ENCODE measurements at places on chromosomes 4 and X. TPM values are rescaled to one million over a fixed set of nuclear protein-coding genes. Genes with fewer than 3 reads are reported as not detected.

Gene PPEF1
- 0.14 TPM for total RNA-seq

Gene BTK
- 0.79 TPM for total RNA-seq

Gene ABRAXAS1
- 13.6 TPM for total RNA-seq

DNA sequence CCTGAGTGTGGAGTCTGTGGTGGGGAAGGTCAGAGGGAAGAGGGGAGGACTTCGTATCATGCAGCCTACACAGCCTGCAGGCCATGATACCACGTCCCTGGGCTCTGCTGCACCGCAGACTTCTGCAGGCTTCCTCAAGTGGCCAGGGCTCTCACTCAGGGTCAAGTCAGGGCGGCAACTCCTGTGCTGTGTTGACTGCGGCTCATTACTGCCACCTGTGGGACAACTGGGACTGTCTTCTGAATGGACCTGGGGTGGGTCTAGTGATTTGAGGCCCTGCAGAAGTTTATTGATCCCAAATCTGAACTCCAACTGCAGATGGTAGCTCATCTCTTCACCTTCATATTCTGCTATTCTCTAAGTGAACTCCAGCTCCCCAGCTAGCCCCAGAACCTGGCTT is 167.1 kb downstream of the NSUN7 start:
- DNase-seq, result no peak

GRCh38 chrX:102652031-102652688 is 877 bp downstream of the GPRASP1 start:
- DNase-seq, result no peak

Gene POLN
- 3.6 TPM for total RNA-seq

- no peak for DNase-seq
These were observed 47.2 kb downstream of the EDNRA start for GRCh38 chr4:147528054-147528453.

DNA sequence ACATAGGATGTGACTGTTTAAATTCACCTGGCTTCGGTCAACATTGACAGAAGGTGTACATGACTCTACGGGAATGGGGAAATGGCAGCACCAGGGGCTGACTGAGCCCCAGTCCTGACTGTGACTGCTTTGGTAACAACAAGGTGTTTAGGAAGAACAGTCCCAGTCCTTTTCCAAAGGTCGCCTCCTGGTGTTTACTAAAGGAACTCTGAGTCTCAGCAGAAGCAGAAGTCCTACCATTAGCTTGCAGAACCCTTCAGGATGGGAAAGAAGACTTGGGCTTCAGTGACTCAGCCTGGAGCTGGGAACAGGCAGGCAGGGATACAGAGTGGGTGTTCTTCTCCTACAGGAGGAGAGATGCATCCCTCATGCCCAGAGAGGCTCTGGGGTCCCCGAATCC is 103.3 kb downstream of the MGST2 start:
- DNase-seq, result no peak

DNA sequence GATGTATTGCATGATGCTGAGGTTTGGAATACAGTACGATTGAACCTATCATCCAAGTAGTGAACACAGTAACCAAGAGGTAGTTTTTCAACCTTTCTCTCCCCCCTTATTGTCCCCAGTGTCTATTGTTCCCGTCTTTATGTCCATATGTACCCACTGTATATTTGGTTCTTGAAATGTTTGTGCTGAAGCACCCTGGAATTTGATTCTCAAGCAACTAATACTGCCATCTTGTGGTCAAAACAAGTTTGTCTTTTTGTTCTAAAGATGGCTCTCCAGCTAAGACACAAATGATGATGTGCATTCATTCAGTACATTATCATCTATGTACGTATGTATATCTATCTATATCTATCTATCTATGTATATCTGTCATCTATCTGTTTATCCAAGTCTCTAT is 33.5 kb upstream of the DCX start:
- peak; percentile 22 for DNase-seq

DNA sequence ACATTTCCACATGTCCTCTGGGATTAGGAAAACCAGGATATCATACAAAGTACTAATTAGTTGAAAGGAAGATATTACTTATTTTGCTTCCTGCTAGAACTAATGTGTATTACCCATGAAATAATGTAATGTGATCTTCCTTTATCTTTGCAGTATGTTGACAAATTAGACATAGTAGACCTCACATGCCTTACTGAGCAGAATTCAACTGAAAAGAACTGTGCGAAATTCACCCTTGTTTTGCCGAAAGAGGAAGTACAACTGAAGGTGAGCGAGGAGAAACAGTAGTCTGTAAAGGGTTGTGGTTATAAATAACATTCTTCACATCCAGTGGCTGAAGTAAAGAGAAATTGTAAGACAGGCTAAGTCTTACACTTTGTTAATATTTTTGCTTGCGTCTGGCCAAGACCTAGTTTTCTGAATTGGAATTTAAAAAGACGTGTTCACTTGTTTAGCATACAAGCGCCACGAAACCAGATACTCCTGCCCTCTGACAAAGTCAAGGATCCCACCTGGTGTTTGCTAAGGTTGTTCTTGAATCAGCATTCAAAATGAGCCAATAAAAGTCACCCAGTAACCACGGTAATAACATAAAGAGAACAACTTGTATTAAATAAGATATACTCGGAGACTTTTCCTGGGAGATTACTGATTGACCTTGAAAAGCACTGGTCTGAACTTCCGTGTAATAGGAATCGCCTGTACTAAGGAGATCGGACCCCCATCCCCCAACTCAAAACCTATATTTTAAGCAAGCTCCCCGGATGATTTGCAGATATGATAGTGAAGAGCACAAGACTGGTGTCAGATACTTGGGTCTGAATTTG is 16.9 kb downstream of the STAP1 start:
- DNase-seq, result no peak

DNA sequence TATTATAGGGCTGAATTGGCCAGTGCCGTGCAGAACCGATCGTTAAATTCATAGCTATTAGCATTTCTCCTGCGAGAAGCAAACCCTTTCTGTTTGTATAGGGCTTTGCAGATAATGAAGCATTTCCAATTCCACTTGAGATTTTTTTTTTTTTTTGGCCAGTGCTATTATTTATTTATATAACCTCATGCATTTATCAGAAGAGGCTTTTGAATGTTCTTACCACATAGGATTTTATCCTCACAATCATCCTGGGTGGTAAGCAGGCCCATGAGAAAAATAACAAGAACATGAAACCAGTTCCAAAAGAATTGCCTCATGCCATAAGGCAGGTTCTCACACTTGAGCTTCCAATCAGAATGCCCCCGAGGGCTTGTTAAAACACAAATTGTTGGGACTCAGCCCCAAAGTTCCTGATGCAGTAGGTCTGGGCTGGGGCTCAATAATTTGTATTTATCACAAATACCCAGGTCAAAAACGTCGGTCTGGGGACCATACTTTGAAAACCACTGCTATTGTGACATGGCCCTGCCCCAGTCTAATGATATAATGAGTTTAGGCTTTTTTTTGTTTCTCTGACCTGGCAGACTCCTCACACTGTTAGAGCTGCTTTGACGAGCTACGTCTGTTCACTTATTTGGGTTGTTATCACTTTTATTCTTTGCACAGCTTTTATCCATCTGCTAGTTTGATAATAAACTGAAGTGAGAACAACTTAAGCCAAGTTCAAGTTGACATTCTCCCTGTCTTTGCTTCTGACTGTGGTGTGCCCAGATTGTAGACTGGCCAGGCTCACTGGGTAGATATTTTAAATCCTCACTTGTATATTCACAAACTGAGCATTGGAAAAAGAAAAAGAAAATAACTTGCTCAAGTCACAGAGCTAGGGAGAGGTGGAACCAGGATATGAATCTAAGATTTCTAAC is 20.1 kb downstream of the SUPT20HL1 start:
- DNase-seq, result no peak

GRCh38 chr4:8559011-8559410 is 21.2 kb upstream of the GPR78 start:
- DNase-seq, result no peak

- peak; percentile 15 for DNase-seq
These were observed 475.4 kb upstream of the HS3ST1 start for GRCh38 chr4:11904117-11904535.

DNA sequence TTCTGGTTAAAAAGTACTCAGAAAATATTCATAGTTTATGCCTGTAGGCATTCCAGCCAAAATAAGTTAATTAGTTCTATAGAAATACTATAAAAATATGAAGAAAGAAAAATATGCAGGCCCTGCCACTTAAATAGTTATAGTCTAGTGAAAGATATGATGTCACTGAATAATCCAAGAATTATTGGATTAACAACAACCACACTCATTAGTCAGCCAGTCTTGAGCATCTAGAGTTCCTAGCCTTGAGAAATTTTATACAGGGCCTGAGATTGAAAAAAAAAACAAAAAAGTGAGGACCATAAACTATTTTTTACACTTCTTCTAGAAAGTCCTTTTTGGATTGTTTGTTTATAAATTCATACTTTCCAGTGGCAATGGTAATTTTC is 823.0 kb downstream of the FAT4 start:
- DNase-seq, result no peak

- DNase-seq, result peak; percentile 68
These were observed 19.5 kb upstream of the WDFY3 start for GRCh38 chr4:84985952-84986351.

- no peak for DNase-seq
These were observed 38.3 kb upstream of the NDP start for GRCh38 chrX:44011506-44011905.

DNA sequence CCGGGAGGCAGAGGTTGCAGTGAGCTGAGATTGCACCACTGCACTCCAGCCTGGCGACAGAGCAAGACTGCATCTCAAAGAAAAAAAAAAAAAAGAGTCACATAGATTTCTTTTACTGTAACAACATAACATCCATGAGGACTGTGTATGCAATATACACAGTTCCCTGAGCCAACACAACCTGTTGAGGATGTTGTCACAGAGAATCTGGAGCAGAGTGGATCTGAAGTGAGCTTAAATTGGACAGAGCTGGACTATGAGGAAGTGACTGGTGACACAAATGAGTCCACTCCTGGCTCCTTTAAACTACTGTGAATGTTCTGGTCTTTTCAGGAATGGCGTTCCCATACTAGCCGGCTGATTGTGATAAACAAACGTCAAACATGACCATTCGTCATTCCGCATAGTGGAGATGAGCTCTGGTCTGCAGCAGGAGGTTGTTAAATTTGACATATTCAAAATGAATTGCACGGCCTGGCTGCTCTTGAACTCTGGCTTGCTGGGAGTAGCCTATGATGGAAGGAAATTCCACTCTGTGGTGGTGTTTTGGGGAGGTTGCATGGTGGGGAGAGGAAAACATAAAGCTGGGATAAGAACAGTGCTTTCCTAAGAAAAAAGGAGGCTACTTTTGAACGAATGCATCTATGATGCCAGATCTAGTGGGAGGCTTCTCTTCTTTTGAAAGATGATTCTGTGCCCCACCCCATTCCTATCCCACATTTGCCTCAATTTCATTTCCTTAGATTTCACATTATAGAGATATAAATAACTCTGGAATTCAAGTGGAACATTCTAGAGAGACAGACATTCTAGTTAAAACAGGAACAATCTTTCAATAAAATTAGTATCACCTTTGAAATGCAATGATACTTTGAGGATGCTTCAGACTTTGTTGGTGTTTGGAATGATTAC is 149.5 kb downstream of the SHROOM3 start:
- DNase-seq, result peak; percentile 64

Gene PABPC1L2B
- total RNA-seq, result not detected

- no peak for DNase-seq
These were observed 1237.9 kb downstream of the TECRL start for GRCh38 chr4:63171341-63171740.

- no peak for DNase-seq
These were observed 575.1 kb downstream of the IL15 start for GRCh38 chr4:142211444-142211843.

- DNase-seq, result no peak
These were observed at the start of gene CITED1 for GRCh38 chrX:72305286-72306084. Gene CITED1 (minus strand): TSS chrX:72305914. CDS start chrX:72302869, 3,045 bp downstream.

- DNase-seq, result no peak
These were observed 9.2 kb upstream of the CITED1 start for GRCh38 chrX:72314881-72315280.

- DNase-seq, result no peak
These were observed 22.8 kb upstream of the ARHGAP24 start for GRCh38 chr4:85452058-85452731.

GRCh38 chrX:129576539-129576938 is 36.5 kb downstream of the OCRL start:
- DNase-seq, result no peak

- DNase-seq, result no peak
These were observed 687.2 kb downstream of the FAM133A start for GRCh38 chrX:94361241-94361640.

DNA sequence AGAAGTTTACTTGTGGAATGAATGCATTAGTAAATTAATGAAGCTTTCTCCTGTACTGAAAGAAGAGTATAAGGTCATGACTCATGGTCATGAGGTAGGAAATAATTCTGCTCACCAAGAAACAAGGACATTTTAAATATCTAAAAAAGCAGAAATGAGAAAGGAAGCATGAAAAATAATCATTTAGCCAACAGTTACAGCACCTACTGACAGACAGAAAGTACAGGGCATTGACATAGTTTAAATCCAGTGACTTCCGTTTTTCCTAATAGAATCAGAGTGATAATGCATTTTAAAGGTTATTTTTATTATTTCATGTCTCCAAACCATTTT is 30.5 kb upstream of the ACSL1 start:
- no peak for DNase-seq

GRCh38 chr4:77174426-77174825 is 17.4 kb downstream of the CCNG2 start:
- peak; percentile 27 for DNase-seq

GRCh38 chr4:2246384-2247127 is 4.6 kb upstream of the HAUS3 start:
- no peak for DNase-seq

GRCh38 chr4:184649971-184650855 is 675 bp downstream of the PRIMPOL start:
- peak; percentile 42 for DNase-seq

Gene SSX3
- not detected for total RNA-seq

Gene DCAF12L2
- 0.59 TPM for total RNA-seq

- DNase-seq, result no peak
These were observed 42.2 kb downstream of the TLL1 start for GRCh38 chr4:165915215-165915614.

Gene TFE3
- total RNA-seq, result 46.5 TPM

DNA sequence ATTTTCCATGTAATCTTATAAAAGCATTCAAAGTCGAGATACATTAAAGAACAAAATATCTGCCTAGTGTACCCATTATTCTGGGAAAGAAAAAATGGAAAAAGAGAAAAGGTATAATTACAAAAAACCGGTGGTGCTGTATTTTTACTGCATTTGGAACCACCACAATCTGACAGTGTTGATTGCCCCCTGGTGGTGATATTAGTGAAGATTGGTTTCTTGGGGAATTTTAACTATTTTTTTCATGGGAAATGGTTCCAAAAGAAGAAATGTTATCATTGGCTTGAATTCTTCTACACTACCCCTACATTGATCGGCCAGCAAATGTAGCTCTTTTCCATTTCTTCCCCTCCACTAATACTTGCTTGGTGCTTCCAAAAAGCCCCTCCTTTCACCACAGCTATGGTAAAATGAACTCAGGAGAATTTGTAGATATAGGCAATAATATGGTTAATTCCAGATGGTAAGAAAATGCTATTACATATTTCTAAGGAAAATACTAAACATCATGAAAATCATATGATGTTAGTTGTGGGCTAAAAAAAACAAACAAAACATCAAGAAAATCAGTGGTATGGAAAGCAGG is 50.0 kb downstream of the COX18 start:
- DNase-seq, result peak; percentile 22

All from astrocyte (in vitro differentiated cells and primary cell).